ENCODE measurements at places on chromosomes 12 and 14.

DNA sequence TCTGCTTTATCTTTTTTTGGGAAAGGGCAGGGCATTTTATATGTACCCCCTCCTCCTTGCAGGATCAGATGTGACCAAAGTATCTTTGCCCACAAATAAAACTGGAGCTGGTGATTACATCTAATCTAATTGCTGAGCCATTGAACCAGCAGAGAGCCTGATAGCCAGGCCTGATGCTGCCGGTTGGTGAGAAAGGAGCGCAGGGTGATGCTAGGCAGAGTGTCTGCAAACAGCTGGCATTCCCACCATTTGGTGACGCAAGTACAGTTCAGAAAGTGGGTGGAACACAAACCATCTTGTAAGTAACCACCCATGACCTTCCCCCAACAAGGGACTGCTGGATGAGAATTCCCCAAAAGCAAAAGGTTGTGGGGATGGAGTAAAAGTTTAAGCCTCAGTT lies 12.7 kb downstream of the DPPA3 start:
- no peak for DNase-seq

DNA sequence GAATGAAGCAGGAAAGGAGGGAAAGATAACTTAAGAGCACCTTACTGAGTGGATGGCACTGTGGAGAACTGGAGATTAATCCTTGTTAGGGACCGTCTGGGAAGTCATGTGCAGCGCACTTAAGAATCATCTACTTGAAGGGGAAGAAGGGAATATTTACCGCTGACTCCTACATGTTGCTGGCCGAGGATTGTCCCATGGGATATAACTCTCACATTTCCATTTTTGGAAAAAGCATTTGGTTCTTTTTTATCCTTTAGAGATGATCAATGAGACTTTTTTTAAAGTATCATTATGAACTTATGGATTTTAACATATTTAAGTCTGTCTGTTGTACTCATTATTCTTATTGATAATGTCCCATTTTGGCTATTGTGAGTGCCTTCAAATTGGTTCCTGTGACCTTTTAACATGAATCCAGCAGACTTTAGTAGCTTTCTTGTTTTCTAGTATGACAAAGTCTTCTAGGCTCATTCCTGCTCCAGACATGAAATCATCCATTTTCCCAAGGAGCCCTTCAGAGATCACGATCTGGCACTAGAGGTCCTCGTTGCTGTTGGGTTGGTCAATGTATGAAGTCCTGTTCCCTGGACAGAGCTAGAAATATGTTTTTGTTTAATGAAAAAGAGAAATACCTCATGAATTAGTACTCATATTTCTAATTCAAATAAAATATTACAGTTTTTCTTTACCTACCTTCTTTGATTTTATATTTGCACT lies 20.2 kb upstream of the FAM234B start:
- peak; percentile 82 for DNase-seq

DNA sequence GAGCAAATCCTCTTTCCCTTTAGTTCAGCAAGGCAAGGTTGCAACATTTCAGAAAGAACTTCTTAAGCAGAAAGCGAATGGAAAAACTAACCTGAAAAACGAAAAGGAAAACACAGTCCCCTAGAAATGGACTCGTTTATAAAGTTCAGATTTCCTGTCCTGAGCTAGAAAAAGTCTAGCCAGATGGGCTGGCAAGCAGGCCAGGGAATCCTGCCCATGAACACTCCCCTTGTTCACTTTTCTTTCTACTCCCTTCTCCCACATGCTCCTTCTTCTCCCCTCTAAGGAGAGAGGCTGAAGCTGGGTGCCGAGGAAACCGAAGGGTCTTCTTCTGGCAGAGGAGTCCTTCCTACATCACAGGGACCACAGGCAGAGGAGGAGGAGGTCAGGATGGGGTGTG lies 27.1 kb downstream of the LTBP2 start:
- no peak for DNase-seq

DNA sequence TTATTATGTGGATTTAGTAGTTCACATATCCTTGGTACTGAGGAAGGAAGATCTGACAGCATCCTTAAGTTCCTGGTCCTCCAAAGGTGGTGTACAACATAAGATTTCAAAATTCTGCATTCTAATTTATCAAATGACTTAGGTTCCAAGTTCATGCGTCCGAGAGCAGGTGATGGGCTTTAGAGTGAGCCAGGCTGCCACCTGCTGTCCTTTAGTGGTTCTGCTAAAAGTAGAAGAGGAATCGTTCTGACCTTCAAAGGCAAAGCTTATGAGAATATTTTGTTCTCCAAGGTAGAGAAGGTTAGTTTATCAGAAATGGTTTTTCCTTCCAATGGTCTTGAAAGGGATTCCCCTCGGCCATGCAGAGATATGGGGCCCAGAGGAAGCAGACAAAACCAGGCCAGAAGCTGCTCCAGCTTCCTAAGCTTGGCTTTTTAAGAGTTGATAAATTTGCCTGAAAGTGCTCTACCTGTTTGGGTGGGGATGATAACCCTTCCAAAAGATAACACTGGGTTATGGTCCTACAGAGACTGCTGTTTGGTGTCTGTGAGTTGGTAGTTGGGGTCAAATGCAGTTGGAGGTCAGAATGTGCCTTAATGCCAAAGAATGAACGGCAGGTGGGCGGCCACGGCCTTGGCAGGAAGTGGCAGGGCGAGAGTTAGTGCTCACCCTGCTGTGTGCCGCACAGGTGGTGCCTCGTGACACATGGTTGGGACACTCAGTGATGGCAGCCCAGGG lies 29.1 kb upstream of the LRTM2 start:
- DNase-seq: peak; percentile 77

DNA sequence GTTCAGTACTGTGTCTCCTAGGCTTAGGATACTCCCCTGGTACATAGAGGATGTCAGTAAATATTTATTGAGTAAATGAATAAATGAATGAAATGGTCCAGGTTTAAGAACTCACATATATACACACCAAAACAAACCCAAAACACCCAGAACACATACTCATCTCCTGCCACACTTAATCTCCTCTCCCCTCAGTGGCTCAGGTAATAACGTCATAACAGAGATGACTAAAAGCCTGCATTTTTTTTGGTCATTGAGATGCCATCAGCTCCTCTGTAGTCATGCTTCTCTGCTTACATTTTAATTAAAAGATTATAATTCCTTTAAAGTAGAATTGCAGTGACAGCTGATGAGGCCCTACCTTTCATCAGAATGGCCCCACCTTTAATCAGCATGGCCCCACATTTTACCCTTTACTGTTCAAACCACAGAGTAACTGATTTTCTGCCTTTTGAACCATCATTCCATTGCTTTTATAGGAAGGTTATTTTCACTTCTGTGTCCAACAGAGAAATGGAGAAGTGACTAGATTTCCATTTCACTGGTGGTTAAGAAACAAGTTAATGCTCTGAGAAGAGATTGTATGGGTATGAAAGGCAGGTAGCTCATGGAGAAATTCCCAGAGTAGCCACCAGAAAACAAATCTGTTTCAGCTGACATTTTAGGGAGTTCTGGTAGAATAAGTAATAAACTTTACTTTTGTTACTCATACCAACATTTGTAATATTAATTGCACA lies 193.4 kb upstream of the ATP2B1 start:
- DNase-seq: no peak

DNA sequence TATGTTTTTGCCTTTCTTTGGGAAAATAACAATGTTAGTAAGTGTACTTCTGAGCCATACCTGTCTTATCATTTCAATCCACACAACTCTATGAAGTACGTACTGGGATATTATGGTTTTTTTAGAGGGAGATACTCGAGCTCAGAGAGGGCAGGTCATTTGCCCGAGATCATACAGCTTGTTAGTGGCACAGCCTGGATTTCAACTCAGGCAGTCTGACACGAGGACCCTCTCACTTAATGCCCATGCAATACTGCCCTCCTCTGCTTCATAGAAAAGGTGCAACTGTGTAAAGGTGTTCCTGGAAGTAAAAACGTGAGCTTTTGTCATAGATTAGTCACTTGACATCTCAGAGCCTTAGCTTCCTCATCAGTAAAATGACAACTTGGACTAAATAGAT lies 128.0 kb downstream of the NDUFA12 start:
- DNase-seq: peak; percentile 49

GRCh38 chr12:48311313-48311712 lies 39.4 kb downstream of the ZNF641 start:
- no peak for DNase-seq

DNA sequence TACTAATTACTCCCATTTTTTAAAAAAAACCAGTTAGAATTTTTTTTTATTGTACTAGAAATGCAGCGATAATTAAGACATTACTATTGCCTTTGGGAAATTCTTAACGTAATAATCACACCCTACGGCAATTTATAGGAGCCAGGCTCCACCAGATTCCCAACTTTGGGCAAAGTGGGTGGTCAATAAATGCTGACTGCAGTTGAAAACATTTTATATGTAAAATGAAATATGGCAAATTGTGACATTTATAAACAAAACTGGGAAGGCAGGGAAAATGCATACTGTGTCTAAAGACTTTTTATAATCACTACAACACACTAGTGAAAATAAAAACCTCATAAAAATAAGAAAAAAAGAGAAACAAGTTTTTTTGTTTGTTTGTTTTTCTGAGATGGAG lies 93.3 kb upstream of the HECTD1 start:
- no peak for DNase-seq

DNA sequence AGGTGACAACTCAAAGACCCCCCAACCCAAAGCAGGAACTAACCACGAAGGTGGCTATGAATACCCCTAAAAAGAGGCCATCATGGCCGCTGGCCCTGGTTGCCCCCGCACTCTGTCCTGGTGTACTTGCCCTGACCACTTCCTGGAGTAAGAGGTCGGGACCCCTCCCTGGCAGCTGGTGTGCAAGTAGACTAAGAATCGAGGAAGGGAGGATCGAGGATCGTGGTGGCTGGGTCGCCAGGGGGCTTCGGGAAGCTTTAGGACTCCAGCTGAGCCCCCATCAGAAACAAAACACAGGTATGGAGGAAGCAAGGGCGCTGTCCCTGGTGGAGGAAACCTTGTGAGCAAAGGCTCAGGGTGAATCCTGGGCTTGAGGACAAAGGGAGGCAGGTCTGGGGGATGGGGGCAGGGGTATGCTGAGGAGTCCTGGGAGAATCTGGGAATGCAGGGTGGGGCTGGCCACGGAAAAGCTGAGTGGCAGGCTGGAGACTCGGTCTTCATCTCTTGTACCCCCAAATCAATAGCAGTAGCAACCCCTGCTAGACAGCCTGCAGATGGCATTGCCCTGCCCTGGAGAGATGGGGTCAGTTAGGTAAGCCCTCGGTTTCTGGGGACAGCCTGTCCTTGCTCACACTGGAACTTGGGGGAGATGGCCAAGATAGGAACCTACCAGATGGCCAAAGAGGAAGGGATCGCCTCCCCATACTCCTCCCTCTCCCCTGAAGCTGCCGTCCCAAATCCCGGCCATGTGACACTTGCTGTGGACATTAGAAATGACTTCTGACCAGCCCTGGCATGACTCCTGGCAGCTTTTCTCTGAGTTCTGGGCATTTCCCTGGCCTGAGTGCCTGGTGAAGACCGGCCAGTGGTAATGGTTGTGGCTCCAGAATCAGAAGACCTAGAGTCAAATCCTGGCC lies 45.3 kb upstream of the ESRRB start:
- DNase-seq: no peak

DNA sequence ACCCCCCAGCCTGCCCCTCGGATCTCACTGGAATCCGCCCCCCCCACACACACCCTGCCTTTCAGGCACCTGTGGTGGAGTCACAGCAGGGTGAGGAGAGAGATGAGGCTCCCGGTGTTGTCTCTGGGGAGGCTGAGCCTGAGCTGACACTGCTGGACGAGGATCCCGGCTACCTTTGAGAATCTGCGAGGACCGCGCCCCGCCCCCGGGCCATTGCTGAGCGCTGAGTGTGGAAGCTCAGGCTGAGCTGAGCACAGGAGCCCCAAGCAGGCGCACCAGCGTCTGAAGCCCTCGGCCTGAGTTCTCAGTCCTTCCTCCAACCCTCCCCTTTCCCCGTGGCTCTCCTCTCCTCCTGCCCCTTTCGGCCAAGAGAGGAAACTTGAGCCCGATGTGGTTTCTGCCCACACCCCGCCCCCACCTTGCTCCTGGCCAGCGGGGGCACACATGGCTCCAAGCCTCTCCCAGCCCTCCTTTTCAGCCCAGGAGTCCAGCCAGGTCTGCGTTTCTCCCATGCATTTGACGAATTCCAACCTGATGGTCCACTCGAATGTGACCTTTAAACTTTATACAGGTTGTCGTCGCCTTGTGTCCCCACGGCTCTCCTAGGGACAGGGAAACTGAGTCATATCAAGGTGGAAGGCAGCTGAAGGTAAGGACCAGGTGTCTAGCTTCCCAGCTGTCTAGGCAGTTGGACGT lies at the start of gene NFE2:
TSS of gene NFE2 (minus strand) at position 284 of the 696 bp plus-strand sequence. CDS start 5,767 bp downstream, outside the sequence.
- DNase-seq: peak; percentile 61

DNA sequence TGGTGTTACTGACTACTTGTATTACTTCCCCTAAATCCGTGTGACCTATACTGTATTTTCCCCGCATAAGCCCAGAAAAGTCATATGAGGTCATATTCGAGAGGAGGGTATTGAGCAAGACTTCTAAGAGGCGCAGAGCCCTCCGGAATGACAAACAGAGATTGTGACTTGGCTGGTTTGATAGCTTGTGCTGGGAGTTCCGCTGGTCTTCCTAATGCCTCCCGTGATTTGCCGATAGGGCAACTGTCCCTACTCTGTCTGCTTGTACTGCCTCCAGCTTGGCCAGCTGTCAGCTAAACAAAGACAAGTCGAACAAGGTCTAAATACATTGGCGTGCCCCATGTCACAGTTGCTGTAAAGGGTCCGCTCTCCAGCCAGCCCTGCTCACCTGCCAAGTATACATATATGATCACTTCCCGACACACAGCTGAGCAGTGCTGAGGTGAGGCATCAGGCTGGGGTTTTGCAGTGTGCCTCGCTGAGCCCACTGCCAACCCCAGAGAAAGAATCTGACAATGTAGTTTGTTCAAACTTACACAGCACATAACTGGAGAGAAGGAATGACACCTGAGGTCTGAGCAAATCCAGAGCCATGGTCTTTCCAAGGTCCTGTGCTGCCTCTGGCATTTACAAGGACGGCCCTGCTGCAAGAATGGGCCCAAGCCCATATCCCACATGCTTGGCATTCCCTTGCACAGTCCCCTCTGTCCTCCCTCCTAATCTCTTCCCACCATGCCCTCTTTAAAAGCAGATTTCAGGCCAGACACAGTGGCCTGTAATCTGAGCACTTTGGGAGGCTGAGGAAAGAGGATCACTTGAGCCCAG lies 23.7 kb downstream of the LGMN start:
- no peak for DNase-seq

- no peak for DNase-seq
Measured at GRCh38 chr12:131628766-131629448, 82.0 kb upstream of the SFSWAP start.

GRCh38 chr12:65885312-65885711 lies 61.0 kb downstream of the HMGA2 start:
- no peak for DNase-seq
